ENCODE measurements at places on chromosomes 5 and 9.

DNA sequence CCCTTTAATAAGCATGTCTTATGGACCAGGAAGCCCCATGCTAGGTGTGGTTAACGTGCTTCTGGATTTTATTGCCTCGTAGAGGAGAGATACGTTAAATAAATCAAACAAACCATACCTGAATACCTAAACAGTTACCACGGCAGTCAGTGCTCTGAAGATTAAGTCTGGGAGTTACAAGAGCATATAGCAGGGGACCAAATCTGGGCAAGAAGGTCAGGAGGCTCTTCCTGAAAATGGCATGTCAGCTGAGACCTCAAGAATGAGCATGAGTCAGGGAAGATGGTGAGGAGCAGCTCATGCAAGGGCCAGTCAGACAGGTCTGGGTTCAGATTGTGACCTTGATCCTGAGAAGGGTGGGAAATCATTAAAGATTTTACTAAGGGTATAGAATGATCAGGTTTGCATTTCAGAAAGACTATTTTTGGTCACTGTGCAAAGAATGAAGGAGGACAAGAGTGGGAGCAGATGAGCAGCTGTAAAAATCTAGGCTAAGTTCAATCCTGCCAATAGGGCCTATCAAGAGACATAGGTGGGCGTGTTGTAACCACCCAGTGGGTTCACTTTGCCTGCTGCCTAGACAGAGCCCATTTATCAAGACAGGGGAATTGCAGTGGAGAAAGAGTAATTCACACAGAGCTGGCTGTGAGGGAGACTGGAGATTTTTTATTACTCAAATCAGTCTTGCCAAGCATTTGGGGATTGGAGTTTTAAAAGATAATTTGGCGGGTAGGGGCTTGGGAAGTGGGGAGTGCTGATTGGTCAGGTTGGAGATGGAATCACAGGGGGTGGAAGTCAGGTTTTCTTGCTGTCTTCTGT lies 4.8 kb upstream of the ZNF366 start:
- no peak for DNase-seq

DNA sequence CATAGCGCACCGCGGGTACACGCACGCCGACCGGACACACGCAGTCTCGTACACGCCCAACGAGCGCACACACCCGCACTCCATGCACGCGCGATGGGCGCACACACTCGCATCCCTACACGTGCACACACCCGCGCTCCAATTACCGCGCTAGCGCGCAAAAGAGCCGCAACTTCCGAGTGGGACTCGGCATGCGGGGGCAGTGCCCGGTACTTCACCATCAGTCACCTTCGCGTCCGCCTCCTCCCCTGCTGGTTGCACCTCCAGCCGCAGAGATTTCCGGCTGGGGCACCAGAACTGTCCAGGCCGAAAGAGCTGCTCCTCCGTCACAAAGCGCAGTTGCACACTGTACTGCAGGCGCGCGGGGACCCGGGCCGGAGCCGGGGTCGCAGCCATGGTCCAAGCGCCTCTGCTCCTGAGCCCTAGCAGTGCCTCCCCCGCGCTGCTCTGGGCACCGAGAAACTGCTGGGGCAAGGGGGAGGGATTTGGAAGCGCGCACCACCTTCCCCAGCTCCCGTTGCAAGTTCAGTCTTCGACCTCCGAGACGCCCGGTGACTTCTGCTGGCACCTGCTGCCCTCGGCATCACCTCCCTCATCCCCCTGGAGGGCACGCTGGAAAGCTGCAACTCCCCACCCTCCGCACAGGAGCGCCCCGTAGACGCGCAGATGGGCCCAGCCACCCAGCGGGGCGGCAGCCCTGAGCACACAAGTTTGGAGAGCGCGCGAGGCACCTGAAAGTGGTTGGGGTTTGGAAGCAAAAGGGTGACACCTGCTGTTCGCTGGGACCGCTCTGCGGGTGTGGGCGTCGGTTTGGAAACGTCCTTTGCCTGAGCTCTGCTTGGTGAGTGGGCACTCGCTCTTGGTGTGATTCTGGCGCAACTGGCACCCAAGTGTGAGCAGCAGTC lies 337.4 kb upstream of the PUM3 start:
- DNase-seq: no peak

DNA sequence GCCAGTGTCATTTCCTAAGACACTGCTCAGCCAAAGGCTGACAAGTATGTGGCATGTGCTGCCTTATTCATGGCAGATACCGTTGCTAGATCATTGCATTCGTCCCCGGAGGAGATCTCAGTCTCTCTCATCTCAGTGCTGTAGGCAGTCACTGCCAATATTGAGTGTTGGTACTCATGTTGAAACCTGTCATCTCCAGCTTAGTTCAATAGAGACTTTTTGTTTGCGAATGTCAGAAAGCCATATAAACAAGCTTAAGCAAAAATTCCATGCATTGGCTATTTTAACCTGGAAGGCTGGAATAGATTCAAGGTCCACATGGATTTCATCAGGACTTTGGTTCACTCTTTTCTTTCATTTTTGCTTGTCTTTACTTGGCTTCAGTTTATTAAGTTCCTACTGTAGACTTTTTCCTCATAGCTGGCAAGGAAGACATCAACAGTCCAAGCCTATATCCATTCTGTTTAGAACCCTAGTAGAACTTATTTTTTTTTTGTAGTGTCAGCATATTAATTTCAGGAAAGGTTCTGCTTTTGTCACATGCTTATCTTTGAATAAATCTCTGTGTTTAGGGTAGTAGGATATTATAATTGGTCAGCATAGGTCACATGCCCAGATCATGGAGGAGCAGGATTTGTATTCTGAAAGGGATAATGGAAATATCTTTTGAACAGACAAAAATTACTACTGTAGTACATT lies 66.8 kb downstream of the FCHO2 start:
- no peak for DNase-seq

DNA sequence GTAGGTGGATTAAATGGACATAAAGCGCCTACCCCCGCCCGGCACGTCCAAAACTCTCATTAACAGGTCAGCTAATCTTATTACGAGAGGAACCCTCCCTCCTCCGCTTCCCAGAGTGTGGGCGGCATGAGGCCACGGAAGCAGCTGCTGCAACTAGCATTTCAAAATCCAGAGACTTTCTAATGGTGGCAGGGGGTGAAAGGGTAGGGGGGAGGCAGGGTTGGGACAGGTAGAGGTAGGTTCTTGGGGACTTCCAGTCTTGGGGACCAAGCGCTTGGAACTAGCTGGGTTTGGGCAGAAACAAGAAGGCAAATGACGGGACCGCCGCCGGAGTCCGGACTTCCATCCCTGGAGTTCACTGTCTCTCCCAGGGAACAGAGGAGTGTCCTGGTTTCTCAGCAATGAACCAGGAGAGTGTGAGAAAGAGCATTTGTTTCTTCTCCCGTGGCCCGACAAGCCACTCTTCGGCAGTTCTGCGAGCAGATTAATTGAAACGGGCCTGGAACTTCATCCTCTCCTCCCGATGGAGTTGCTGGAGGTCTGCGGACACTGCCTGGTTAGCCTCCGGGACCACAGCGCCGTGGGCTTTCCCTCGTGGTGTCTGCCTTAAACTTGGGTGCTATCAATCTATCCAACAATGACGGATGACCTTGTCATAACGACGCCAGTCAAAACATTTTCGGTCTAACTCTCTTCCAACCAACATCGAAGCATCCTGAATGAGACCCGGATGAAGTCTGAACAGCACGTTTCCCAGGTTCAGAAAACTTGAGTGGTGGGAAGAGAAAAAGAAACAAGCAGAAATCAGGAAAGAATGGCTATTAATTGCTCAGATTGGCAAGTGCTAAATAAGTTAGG lies 1.6 kb upstream of the PRDM6 start:
- DNase-seq: no peak

- DNase-seq: no peak
Measured at GRCh38 chr5:68950125-68950524, 143.7 kb upstream of the SLC30A5 start.

DNA sequence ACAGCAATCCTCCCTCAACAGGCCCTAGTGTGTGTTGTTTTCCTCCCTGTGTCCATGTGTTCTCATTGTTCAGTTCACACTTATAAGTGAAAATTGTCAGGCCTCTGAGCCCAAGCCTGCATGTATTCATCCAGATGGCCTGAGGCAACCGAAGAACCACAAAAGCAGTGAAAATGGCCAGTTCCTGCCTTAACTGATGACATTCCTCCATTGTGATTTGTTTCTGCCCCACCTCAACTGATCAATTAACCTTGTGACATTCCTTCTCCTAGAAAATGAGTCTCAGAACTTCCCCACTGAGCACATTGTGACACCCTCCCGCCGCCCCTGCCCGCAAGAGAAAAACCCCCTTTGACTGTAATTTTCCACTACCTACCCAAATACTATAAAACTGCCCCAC lies 17.4 kb upstream of the TRPC7 start:
- DNase-seq: no peak

DNA sequence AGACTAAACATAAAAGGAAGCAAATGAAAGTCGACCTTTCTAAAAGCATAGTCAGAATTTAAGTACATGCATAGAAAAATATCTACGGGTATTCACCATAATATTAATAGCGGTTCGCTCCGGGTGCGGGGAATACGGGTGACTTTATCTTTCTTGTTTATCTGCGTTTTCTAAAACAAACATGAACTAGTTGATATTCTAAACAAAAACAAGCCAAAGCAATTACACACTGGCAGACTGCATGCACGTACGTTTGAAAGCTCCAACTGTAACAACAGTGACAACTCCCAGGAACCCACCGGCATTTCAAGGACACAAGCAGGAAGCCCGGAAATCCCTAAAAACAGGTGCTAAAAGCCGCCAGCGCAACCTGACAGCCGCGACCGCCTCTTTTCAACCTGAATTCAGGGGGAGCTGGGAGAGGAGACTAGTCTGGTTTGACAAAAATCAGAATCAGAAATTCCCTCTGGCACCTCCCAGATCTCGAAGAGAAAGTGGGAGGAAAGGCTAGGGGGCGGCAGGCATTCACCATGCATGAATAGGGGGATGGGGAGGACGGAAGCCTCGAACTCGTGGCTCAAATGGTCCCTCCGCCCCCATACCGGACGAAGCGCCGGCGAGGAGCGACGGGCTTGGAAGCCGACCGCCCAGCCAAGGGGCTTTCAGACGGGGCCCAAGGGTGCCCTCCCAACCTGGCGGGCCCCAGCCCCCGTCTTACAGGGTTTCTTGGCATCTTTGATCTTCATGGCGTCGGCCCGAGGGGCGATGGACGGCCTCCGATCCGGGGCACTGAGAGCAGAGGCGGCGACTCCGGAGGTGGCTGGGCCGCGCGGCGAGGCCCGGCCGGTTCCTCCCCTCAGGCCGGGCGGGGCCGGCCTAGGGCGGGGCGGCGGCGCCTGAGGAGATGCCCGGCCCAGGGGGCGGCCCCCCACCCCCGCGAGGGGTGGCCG lies at the start of gene PANK3:
Gene PANK3 (minus strand): TSS at position 831 of the 950 bp plus-strand sequence. CDS start 85 bp downstream, at position 746.
- no peak for DNase-seq

DNA sequence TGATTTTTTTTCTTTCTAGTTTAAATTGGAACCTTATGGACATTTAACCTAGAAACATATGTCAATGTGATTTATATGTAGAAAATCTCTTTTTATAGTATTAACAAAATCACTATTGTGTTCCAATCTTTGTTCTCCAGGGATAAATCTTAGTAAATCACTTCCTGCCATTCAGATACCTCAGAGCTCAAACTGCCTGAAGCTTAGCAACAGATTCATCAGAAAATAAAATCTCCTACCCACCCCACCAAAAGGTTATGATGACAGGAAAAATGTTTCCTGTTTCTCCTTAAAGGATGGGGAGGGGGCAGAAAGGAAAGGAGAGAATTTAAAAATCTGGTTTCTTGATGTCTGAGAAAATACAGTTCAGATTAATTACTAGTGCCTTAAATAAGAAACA lies 105.0 kb upstream of the TUT7 start:
- DNase-seq: no peak

GRCh38 chr5:138706655-138707480 lies 46.4 kb upstream of the CTNNA1 start:
- DNase-seq: no peak

- DNase-seq: no peak
Measured at GRCh38 chr9:21114311-21114710, 27.3 kb downstream of the IFNW1 start.

DNA sequence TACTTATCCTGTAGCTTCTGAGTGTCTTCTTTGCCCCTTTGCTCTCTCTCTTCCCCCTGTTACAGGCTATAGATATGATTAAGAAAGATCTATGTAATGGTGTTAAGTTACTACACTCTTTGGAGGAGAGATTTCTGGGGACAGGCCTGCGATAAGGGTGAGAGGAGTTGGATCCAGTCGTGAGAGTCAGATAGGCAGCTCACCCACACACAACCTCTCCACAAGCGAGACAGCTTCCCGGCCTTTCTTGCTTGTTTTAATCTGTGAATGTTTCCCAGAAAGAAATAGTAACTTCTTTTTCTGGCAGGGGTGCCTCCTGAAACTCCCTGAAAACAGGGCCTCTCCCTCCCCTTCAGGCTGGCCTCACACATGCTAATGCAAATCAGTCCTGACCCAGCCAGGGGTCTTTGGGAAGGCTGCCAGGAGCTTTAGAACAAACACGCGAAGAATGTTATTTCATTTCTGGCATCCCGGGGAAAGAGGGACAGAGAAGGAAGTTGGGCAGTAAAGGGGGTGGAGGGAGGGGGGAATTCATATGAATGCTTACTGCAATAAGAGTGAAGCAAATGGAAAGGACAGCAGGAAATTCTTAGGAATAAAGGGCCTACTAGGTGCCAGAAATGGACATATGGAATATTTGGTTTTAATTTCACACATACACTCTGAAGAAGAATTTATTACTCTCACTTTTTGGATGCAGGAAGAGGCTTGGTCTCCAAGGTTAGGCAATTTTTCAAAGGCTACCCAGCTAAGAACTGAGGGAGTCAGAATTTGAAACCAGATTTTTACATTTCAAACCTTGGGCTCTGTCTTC lies 215.8 kb upstream of the TRIM32 start:
- DNase-seq: no peak

GRCh38 chr5:126280846-126281245 lies 142.4 kb upstream of the GRAMD2B start:
- no peak for DNase-seq

DNA sequence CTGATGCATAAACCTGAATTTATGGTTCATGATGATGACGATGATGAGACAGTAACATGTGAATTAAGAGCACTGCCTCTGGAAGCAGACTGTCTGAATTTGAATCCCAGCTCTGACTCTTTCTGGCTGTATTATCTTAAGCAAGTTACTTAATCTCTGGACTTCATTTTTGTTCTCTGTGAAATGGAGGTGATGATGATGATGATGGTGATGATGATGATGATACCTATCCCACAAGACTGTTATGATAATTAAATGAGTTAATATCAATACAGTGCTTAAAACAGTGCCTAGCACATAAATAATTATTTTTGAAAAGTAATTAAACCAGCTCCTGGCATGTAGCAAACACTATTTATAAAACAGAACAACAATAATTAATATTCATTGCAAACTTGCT lies 13.2 kb upstream of the AGGF1 start:
- no peak for DNase-seq

GRCh38 chr9:11348366-11348765 lies 735.6 kb upstream of the PTPRD start:
- DNase-seq: no peak

DNA sequence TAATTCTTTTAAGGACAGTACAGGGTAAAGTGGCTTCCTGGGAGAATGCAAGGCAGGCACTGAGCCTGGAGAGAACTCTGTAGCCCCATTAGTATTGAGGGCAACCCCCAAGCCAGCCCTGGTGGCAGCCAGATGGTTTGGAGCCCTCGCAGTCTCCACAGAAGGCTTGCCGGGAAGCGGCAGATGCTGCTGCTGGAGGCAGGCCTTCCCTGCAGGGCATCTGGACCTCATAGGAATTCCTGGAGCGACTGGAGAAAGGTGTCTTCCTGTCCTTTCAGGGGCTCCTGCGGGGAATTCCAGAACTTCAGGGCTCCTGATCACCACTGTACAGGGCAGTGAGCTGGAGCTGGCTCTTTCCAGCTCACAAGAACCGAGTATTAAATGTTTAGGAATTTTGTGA lies 167.5 kb downstream of the INSYN2B start:
- DNase-seq: no peak

GRCh38 chr5:94433397-94434163 lies 184.8 kb downstream of the KIAA0825 start:
- no peak for DNase-seq

Measured in stimulated activated CD4-positive, alpha-beta T cell treated with anti-CD3 and anti-CD28 coated beads, TNF-alpha, amount 100 ng/mL, for 1 hour (primary cell).